ENCODE measurements at places on chromosomes 2 and 18.

- no peak for DNase-seq
Measured at GRCh38 chr2:62611854-62612253, 93.7 kb upstream of the EHBP1 start.

- DNase-seq, result peak; percentile 95
Measured at GRCh38 chr2:85132834-85133637, at the start of gene TCF7L1. Gene TCF7L1, plus strand, starts transcription at chr2:85133392. Its CDS starts 293 bp downstream, at chr2:85133685.

DNA sequence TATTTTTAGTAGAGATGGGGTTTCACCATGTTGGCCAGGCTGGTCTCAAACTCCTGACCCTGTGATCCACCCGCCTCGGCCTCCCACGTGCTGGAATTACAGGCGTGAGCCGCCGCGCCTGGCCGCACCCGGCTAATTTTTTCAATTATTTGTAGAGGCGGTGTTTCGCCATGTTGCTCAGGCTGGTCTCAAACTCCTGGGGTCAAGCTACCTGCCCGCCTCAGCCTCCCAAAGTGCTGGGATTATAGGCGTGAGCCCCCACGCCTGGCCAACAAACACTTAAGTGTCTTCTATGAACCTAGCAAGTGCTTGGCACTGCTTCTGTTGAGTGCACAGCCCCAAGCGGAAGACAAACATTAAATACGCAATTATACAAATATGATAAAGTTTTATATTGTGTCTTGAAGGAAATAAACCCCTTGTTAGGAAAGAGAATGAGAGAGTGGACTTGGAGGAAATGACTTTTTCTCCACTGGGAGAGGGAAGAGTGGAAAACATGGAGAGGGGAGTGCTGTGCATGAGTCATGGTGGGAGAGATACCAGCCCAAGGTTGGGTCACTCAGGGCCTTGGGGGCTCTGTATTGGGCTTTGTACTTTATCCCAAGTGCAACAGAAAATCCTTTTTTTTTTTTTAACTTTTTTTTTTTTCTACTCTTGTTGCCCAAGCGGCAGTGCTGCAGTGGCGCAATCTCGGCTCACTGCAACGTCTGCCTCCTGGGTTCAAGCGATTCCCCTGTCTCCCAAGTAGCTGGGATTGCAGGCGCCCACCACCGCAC, 41.4 kb upstream of the ACTR2 start:
- no peak for DNase-seq

- no peak for DNase-seq
Measured at GRCh38 chr2:98926601-98927000, 9.4 kb downstream of the CRACDL start.

GRCh38 chr2:70941701-70942100, 6.0 kb downstream of the ATP6V1B1 start:
- DNase-seq, result no peak

DNA sequence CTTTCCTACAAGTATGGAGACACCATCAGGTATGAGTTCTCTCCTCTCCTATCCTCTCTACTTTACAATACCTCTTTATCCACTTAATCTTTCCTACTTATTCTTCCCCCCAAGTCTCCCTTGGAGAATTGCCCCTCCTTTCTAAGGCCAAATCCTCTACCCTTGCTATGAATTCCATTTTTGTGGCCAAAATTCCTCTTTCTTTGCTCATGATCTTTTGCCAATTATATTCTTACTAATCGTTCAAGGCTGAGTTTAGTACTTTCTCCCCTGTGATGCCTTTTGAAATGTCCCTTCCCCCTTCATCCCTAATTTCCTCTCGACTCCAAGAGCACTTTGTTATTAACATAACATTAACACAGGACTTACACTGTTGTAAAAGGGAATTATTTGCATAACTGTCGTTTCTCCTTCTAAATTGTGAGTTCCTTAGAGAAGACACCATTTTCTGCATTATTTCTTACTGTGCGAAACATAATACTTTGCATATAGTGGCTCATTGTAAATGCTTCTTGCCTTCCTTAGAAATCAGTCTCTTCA, 133.4 kb downstream of the KCTD1 start:
- no peak for DNase-seq

DNA sequence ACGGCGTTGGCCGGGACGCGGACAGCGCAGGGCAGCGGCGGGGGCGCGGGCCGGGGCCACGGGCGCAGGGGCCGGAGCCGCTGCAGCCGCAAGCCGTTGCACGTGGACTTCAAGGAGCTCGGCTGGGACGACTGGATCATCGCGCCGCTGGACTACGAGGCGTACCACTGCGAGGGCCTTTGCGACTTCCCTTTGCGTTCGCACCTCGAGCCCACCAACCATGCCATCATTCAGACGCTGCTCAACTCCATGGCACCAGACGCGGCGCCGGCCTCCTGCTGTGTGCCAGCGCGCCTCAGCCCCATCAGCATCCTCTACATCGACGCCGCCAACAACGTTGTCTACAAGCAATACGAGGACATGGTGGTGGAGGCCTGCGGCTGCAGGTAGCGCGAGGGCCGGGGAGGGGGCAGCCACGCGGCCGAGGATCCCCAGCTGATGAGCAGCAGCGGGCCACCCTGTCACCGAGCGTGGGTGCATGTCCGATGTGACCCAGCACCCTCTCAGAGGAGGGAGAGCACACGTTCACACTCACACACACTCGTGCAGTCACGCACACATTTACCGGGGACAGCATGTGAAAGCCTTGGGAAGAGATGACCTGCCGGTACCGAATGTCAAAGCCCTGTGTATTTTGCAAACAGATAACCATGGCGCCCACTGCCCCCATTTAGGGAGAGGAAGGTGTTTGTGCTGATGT, 4.2 kb downstream of the GDF7 start:
- no peak for DNase-seq

DNA sequence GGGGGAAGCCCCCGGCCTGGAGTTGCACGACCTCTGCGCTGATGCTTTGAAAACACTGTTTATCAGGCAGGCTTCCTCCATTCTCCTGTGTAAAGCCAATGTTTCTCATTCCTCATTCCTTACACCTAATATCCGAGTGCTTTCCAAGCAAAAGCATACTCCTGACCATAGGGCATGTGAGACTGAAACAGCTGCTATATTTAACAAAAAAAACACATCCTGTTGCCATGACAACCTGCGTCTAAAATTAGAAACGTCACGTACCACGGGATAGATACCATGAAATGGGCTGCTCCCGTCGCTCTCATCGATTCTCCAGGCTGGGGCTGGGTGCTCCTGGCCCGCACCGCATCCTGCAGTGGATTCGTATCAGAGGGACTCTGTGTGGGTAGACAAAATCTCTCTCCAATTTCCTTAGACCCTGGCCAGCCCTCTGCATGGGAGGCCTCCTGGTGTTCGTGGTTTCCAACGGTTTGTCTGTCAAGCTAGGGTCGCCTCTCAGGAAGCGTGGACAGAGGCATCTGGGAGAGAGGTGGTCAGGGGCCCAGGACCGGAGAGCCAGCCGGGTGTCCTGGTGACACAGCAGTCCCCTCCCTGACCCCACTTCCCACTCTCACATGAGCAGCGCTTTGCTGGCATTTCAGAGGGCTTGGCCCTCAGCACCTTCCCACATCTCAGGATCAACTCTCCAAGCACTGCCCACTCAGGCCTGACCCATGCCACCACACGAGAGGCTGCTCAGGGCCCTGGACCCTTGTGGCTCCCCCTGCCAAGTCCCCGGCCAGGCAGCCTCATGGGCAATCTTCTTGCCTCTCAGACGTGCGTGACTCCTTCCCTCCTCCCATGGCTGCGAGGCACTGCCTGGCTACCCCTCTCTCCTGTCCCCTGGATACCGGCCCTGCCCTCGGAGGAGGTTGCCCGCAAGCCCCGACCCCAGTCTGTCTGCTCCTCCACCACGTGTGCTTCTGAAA, 268.1 kb downstream of the NDUFA10 start:
- no peak for DNase-seq

DNA sequence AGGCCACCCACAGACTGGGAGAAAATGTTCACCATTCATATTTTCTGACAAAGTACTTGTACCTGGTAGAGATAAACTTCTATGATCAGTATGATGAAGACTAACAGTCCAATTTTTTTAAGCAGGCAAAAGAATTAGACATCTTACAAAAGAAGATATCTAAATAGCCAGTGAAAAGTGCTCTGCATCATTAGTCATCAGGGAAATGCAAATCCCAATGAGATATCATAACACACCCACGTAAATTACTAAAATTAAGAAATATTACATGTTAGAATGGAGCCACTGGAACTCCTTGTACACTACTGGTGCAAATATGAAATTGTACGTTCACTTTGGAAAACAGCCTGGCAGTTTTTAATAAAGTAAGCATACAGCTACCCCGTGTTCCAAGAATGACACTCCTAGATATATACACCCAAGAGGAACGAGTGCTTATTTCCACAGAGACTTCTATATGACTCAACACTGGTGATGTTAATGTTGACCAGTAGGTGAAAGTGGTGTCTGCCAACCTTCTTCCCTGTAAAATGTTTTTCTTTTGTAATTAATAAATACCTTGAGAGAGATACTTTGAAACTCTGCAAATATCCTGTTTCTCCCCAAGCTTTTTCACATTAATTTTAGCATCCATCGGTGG, 80.3 kb downstream of the NPAS2 start:
- DNase-seq, result no peak

GRCh38 chr2:46872902-46873603, 42.6 kb downstream of the MCFD2 start:
- DNase-seq, result no peak

GRCh38 chr2:205387350-205388055, 294.8 kb upstream of the NRP2 start:
- no peak for DNase-seq

- no peak for DNase-seq
Measured at GRCh38 chr18:57776354-57776753, 26.8 kb downstream of the ATP8B1 start.

GRCh38 chr2:232213176-232213575, 165.4 kb upstream of the ALPP start:
- DNase-seq, result no peak

DNA sequence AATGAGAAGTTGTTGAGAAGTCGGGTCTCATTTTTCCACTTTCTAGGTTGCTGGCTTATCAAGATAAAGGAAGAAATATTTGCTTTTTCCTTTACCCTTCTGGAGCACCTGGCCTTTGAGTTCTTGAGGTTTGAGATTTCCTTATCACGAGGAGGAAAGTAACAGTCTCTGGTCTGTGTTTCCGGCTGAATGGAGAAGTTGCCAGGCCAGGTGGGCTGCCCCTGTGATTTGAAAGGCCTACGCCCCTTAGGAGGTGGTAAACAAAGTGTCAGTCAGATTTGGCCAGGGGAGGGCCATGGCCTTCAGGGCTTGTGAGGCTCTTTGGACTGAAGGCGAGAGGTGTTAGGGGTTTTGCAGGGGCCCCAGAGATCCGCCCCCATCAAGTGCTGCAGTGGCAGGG, 156.7 kb upstream of the HAAO start:
- DNase-seq, result no peak

DNA sequence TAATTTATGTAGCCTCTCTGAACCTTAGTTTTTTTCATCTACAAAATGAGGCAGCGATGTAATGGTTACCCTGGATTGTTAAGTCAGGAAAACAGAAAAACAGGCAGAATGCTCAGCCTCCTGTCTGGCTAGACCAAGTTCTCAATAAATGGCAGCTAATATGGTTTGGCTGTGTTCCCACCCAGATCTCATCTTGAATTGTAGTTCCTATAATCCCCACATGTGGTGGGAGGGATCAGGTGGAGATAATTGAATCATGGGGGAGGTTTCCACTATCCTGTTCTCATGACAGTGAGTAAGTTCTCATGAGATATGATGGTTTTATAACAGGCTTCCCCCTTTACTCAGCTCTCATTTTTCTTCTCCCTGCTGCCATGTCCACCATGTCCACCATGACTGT, 220.0 kb downstream of the CMPK2 start:
- DNase-seq, result no peak

DNA sequence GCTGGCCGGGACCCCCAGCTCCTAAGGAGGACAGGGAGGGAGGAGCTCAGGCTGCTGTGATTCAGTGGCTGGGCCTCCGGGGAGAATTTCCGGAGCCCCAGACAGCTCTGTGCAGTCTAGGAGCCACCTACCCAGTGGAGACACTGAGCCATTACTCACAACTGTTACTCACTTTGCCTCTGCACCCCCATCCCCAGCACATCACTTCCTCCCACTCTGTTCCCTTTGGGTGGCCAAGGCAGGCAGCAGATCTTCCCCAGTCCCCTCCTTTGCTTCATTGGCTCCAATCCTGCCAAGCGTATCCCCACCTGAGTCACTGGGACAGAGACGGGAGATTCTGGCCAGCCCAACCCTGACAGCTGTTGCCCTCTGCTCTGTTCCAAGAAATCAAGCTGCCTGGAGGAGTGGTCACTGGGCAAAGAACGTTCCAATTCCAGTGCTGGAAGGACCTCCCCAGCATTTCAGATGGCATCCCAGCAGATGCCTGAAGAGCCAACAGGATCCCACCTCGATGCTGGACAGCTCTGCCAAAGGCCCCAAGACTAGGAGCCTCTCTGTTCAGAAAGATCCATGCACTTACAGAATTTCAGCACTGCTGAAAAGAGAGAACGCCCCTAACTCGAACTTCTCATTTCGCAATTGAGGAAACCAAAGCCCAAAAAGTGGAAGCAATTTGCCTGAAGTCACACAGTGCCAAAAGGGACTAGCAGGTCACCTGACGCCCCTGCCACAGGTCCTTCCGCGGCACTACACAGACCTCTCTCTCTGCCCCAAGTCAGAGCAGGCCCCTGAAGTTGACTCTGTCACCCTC, 68.3 kb downstream of the TNS1 start:
- DNase-seq, result peak; percentile 93

- no peak for DNase-seq
Measured at GRCh38 chr2:97812931-97813330, 99.6 kb downstream of the ZAP70 start.

- no peak for DNase-seq
Measured at GRCh38 chr2:238570391-238570790, 143.7 kb downstream of the ASB1 start.

- DNase-seq, result no peak
Measured at GRCh38 chr18:76463872-76464271, 31.2 kb downstream of the ZNF516 start.

GRCh38 chr18:35513181-35513936, 15.6 kb upstream of the INO80C start:
- DNase-seq, result peak; percentile 18

GRCh38 chr2:141021611-141022010, 1109.2 kb downstream of the LRP1B start:
- no peak for DNase-seq

GRCh38 chr2:233267516-233268245, 16.2 kb downstream of the ATG16L1 start:
- DNase-seq, result no peak

- no peak for DNase-seq
Measured at GRCh38 chr2:70118798-70119454, 31.6 kb downstream of the PCBP1 start.

DNA sequence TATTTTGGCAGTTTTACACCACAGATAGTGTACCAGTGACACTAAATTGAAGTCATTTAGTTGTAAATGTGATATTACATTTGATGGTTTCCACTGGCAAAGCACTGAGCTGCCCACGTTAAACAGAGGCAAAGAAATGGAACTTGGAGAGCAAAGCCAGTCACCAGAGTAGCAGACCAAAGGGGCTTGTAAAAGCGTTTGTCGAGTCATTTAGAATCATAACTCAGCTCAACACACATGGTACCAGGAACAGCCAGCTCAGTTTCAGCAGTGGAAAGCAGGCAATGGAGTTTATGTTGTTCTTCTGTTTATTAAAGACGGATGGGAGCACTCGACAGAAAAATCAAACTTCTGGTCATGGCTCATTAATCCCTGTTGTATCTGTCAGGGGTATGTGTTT, 91.2 kb downstream of the POU3F3 start:
- DNase-seq, result no peak
